HT1080 (cell line): ENCODE measurements at places on chromosomes 16 and 17. TPM values are rescaled to one million over a fixed set of nuclear protein-coding genes. Genes with fewer than 3 reads are reported as not detected.

- no peak for DNase-seq
Observed at GRCh38 chr17:39393736-39394135, 7.7 kb downstream of the FBXL20 start.

GRCh38 chr16:47978491-47979163, 177.2 kb downstream of the ABCC12 start:
- DNase-seq: no peak

DNA sequence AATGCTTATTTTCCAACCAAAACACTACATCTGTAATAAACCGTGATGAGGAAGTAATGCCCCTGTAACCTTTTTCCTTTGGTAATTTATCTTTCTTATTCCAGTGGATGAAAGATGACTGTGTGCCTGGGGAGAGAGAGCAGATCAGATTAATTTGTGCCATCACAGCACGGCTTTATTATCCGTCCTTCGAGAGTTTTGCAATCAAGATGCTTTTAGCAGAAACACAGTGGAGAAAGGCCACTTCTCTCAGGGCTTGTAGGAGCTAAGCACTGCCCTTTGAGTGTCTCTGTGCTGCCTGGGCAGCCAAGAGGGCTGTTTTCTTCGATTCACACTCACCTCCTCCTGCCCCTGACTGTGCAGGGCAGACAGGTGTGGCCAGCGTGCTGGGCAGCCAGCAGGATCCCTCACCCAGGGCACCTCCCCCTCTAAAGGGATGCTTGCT, 190.2 kb downstream of the PRKCA start:
- no peak for DNase-seq

- DNase-seq: no peak
Observed at GRCh38 chr17:64423881-64424280, 25.0 kb upstream of the MILR1 start.

GRCh38 chr16:71439523-71439922, 2.3 kb downstream of the TLE7 start:
- DNase-seq: no peak

DNA sequence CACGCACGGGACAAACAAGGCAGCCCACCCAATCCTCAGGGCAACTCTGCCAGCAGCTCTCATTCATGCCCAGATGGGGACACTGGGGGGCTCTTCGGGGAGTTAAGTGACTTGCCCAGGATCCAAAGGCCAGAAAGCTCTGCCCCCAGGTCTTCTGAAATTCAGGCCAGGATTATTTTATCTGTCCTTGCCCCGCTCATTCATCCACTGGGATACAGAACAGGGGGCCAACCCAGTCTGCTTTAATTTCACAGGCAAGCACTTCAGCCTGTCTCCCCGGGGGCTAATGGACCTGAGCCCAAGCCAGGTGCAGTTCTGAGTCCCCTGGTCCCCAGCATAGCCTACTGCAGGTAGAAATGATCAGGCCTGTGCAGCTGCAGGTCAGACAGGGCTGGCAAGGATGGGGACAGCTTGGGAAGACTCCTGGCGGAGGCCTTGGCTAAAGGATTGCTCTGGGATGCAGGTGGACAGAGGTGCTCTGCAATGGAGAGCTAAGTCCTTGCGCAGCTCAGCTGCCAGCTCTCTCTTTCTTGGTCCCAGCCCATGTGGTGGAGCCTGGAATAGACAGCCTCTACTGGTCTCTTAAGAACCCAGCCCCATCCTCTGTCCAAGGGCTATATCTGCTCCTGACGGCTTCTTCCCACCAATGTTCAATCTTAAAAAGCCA, 766 bp upstream of the B3GNT9 start:
- DNase-seq: no peak

GRCh38 chr16:6160871-6161270, 1063.3 kb upstream of the EEF2KMT start:
- DNase-seq: peak; percentile 68

DNA sequence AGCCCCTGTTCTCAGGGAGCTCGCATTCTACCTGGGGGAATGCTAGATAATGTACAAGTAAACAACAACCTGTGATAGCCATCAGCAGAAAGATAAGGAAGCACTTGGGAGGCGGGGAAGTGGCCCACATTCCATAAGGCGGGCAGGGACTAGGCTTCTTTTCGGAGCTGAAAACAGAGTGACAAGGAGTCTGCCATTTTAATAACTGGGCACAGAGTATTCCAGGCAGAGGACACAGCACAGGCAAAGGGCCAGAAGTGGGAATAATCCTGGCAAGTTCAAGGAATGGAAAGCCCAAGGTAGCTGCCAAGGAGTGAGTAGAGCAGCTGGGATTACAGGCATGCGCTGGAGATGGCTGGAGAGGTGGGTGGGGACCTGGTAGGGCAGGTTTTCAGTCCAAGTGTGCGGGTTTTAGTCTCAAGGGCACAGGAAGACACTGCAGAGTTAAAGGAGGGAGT, 24.3 kb downstream of the USP43 start:
- no peak for DNase-seq

The RBBP6 gene
- total RNA-seq: 13.9 and 15.4 TPM in 2 replicates
